Renal cortex interstitium (tissue), 15 donors: ENCODE measurements at places on chromosomes 6 and 20. TPM values are rescaled to one million over a fixed set of nuclear protein-coding genes. Genes with fewer than 3 reads are reported as not detected.

The SCUBE3 gene
- 49.5 TPM for polyA plus RNA-seq

- DNase-seq: no peak
Measured at GRCh38 chr20:62232770-62233645, 5.3 kb upstream of the OSBPL2 start.

GRCh38 chr20:9031991-9032390 is 36.9 kb upstream of the PLCB4 start:
- DNase-seq: no peak

GRCh38 chr6:32972353-32973143 is 4.2 kb downstream of the BRD2 start:
- no peak for DNase-seq

DNA sequence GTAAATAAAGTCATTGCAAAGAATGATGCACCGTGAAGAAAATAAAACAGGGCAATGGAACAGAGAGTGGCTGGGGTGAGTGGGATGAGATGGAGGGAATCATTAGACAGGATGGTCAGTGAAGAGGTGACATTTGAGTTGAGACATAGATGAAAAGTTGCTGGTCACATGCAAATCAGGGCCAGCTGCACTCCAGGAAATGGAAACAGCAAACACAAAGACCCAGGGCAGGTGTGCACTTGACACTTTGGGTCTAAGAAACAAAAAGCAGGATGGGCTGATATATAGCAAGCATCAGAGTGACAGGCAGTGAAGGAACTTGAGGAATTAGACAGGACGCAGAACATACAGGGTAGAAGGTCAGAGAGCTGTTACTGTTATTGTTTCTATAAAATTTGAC is 171.5 kb upstream of the RIPOR2 start:
- DNase-seq: no peak
